ENCODE measurements at places on chromosomes 13 and 19.

DNA sequence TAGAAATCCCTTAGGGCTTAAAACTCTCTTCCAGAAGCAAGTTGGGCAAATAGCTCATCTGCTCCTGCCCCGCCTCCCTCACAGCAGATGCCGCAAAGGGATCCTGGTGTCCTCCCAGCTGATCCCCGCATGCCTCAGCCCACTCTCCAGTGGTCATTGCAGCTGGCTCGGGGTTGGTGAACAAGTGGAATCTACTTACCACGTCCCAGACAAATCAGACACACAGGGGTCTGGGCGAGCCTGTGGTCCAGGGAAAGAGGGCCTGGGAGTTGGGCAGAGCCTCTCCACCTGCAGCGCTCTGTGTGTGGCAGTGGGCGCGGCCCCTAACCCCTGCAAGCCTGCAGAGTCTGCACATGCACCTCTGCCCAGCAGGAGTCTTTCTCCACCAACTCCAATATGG is 10.8 kb upstream of the C19orf33 start:
- DNase-seq = no peak

- no peak for DNase-seq
Observed at GRCh38 chr19:16581145-16581970, 9.1 kb upstream of the SLC35E1 start.

DNA sequence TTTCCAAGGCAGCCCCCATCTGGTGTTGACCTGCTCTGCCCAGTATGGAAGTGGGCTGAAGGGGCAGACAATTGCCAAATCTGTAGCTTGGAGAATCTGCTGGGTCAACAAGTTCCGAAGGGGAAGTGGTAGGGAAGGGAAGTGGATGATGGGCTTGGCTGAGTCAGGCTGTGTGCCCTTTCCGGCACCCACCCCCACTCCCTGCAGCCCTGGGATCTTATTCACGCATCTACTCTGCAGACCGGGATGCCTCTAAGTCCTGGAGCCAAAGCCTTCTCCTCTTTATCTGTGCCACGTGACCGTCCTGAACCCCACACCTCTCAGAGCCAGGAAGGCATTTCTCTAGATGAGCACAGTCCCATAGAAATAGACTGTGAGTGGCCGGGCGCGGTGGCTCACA is 7.5 kb upstream of the C5AR2 start:
- DNase-seq = no peak

DNA sequence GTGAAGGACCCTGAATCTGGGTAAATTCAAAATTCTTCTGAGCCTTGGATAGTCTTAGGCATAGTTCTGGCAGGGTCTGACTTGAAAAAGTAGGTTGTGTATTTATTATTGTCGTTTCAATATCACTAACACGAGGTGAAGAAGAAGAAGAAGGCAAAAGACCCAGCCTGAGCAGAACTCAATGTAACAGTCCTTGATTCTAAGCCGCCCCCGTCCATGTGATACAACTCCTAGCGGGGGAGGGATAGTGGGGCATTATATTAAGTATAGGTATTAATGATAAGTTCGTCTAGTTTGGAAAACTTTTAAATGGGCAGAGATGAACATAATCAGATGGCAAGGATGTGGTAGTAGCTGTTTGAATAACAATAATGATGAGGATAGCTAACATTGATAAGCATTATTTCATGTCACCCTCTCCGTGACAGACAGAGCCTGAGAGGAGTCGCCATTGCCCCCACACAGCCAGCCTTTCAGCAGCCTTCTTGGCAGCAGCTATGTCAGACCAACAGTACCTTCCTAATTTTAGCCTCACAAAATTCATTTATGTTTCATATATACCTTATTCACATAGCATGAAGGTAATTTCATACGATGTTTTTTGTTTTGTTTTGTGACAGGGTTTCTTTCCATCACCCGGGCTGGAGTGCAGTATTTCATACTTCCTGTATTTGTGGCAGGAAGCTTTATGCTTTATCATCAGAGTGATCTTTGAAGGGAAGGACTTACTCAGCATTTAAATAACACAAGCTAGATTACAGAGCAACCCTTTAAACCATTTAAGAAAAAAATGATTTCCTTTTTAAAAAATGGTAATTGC is 64.4 kb upstream of the NPAS1 start:
- no peak for DNase-seq

- DNase-seq = no peak
Observed at GRCh38 chr13:25990801-25991200, 61.0 kb downstream of the SHISA2 start.

- DNase-seq = no peak
Observed at GRCh38 chr19:49599378-49600295, 8.7 kb downstream of the PRR12 start.

- DNase-seq = no peak
Observed at GRCh38 chr13:20065516-20065915, 95.3 kb downstream of the GJA3 start.

Data from stimulated activated CD4-positive, alpha-beta T cell treated with anti-CD3 and anti-CD28 coated beads, Interleukin-1b, Interleukin-23, amount 100 ng/mL, for 24 hours (primary cell).